SIG-M5 (cell line): ENCODE measurements at places on chromosomes 2 and 18.

GRCh38 chr2:16031058-16031847 is 90.9 kb downstream of the MYCN start:
- DNase-seq: no peak

DNA sequence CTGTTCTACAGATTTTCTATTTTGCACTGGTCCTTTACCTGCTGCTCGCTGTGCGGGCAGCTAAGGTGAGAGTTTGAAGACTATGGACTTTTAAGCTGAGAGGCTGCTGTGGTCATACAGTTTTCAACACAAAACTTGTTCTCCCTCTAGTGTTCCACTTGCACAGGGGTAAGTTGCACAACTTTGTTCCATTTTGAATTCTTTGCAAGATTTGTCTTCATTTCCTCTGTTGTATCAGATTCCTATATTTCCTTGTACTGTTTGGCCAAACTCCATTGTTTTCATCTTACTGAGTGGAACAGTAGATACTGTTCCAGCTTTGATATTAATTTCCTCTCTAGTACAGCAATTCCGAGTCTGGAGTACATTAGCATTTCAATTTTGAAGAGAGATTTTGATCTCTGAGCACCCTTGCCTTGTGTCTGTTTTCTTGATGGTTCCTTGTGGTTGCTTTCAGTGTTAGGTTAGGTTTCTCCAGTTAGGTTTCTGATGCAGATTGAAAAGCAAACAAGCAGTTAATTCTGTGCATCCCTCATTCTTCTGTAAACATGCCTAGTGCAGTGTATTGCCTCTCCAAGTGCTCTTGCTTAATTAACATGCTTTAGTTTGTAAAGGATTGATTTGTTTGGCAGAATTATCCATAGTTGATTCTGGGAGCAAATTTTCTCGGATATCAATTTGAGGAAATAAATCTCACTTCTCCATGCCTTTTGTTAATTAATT is 188.8 kb downstream of the PTPRM start:
- DNase-seq: no peak

DNA sequence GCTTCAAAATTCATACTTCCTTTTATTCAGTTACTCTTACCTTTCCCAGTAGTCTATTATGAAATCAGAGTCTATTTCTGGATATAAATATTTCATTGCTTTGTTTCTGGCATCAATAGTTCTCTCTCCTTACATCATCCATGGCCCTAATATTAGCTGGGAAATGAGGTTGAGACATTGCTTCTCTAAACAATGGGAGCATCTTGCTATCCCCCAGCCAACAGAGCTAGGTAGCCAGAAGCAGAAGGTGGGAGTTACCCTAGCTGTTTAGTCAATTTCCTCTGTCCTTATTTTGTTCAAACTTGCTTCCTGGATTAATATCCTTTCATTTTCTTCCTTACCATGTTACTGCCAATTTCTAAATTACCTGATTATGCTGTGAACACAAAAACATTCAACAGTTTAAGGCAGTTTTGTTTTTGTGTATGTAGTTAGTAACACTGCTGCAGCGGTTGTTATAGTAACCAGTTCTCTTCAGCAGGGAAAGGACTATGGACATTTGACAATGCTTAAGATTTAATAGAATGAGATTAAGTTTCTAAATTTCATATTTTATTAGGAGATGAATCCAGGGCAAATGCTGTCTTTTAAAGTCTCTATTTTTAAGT is 160.5 kb upstream of the KCNJ3 start:
- no peak for DNase-seq

DNA sequence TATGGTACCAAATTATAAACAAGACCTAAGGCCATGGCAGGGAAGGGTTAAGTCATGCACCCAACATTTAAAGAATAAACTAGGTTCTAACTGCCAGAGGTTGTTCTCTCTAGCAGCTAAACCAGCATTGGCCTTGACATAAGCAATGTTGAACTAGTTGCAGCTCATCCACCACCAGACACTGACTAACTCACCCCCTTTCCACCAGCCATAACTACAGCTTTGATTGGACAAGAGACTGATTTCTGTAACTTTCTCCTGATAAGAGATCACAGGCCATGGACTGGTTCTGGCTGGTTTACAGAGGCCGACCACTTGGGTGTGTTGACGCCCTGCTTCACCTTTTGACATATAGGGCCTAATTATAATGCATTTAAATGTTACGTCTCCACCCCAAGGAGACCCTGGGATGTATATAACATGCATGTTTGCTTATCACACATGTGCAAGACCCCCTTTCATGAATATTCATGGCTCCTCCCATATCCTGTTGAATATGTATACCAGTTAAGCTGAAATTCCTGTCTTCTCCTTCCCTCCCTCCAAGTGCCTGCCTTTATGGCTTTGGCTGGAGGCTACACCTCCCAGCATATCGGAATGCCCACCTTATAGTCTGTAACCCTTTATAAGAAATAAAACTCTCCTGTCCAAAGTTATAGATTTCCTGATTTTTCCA is 75.9 kb downstream of the MRPS9 start:
- no peak for DNase-seq

DNA sequence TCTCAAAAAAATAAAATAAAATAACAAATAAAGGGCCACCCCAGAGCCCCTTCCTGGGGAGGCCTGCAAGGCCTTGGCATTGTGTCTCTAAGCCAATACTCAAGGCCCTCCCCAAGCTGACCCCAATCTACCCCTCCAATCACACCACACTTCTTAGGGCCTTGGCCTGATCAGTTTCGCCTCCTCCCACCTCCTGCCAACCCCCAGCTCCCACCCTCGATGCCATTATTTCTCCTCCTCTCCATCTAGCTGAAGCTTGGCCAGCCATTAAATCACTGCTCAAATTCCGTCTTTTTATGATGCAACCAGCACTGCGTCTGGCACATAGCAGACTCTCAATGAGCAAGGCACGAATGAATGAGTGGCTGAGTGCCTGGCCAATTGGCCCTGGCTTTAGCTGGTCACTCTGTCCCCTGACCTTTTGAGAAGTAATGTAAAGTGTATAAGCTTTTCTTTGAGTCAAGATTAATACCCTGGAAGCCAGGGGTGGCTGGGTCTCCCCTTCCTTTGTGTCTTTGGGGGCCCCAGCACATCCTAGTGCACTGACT is 55.9 kb downstream of the SMAD7 start:
- DNase-seq: no peak

DNA sequence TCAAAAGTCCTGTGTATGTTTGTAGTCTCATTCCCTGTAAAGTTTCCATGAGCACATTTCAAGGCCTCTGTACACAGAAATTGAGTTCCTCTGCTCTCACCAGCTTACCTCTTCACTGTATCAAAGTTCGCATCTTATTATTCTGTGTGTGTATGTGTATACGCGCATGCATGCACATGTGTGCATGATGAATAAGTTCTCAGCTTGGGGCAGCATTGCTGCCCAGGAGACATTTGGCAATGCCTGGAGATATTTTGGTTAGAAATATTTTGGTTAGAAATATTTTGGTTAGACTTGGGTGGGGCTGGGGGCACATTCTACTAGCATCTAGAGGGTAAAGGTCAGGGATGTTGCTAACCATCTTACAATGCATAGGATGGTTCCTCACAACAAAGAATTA is 23.4 kb downstream of the TCF7L1 start:
- DNase-seq: no peak

DNA sequence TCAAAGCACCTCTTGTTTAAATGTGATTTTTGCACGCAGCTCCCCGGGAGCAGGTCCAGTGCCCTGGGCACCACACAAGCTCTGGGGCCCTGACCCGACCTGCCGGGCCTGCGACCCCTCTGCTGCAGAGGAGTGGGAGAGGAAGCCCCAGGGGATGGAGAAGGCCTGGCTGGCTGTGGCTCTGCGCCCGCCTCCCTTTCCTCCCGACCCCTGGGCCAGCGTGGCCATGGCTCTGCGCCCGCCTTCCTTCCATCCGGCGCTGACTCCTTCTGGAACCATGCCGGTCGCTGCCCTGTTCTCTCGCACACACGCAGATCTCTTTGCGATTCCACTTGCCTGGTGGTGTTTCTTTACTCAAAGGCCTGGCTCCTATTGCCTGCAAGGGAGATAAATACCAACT is 166.5 kb upstream of the SALL3 start:
- DNase-seq: no peak

- DNase-seq: no peak
Measured at GRCh38 chr2:143505542-143505941, 376.3 kb downstream of the ARHGAP15 start.

DNA sequence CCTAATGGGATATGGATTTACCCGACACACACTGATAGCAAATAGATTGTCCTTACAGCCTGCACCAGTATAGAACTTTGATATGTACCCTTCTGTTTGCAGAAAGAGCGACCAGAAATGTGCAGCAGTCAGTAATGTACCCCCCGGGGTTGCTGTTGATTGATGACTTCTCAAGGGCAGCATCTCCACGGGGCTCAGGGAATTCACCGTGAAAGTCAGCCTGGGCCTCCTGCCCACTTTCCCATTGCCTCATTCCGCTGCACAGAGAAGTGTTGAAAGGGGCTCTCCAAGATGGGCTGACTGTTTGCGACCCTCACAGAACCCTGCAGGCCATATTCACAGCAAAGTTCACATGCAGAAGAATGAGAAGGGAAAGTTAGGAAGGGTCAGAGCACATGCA is 241.3 kb downstream of the PRKCE start:
- DNase-seq: no peak

DNA sequence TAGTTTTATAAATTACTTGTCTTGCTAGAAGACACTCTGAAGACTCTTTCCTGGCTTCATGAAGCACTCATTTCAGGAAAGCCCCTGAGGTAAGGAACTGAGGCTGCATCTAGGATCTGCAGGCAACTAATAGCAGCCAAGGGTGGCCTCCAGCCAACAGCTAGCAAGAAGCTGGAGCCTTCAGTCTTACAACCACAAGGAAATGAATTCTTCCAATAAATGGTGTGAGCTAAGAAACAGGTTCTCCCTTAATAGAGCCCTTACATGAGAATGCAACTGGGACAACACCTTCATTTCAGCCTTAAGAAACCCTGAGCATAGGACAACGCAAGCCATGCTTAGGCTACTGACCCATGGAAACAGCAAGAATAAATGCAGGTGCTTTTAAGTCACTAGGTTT is 254.6 kb upstream of the RBBP8 start:
- DNase-seq: no peak

DNA sequence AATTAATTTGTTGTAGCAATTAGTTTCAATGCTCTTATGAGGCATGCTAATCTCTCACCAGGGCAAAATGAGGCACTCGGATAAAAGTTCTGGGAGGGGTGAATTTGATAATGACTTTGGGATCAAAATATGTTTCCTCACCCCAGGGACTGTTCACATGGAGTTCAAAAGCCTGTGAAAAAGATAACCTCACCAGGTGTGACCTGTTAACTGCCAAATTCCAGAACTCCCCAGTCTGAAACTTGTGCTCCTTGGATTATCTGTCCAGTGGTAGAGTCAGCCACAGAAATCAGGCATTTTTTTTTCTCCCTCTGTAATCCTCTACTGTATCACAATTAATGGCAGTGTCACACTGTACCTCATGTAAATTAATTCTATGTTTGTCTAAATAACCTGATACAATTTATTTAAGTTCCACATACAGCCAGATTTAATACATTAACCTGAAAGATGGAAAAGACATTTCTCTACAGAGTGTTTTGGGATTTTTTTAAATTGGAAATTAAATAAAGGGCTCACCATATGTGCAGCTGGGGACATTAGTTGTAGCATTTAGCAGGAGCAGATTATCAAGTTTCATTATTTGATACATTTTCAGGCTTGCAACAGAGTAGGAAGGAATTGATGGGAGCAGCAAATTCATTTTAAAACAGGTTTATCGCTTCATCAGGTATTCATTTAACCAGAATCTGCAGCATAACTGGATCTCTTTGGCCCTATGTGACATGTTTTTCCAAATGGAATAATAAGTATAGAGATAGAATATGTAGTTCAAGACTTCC is 191.2 kb downstream of the VWC2L start:
- DNase-seq: no peak
